Posterior cingulate gyrus (tissue), 11 donors: ENCODE measurements at places on chromosomes 4 and X.
A peak's percentile ranks its signal among the peaks of the same experiment; 100 is the strongest.

GRCh38 chr4:108432418-108432817 is 188.0 kb upstream of the RPL34 start:
- DNase-seq = no peak

GRCh38 chr4:144808034-144808433 is 162.1 kb downstream of the HHIP start:
- DNase-seq = no peak

DNA sequence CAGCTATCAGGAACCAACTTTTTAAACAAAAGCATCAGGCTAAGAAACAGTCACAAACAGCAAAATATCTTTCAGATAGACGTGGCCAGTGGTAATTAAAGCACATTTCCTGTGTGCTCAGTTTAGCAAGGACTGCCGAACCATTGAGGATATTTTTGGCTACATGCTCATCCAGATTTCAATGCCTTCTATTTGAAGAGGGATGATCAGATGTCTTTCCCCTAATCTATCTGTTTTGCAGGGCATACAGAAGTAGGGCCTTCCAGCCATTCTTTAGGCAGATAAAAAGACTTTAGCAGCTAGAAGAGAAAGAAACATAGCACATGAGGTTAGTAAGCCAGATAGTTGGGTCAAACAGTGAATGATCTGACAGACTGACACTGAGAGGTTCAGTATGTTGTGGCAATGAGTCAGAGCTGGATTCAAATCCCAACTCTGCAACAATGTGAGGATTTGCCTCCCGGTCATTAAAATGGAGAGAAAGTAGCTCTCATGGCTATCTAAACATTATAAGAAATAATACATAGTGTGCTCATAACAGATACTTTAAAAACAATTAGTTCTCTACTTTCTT is 100.0 kb upstream of the PRKG2 start:
- DNase-seq = no peak

GRCh38 chr4:77163641-77164040 is 6.6 kb downstream of the CCNG2 start:
- no peak for DNase-seq

GRCh38 chrX:16251782-16252181 is 84.5 kb downstream of the MAGEB17 start:
- no peak for DNase-seq

DNA sequence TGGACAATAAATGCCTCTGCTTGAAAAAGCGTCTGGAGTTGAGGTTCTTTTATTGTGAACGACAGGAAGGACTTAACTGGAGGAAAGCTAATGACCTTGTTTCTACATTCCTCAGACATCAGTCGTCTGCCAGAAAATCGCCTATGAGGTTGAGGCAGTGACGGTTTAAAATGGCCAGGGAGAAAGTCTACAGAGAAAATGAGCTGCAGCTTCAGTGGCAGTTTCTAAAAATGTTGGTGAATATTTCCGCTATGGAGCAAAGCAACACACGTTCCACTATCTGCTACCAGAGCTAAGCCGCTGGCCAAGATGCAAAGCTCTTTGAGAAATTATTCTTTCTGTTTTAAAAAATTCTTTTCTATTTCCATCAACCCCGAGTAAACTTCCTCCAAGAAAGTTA is 116.9 kb upstream of the GALNT7 start:
- no peak for DNase-seq

DNA sequence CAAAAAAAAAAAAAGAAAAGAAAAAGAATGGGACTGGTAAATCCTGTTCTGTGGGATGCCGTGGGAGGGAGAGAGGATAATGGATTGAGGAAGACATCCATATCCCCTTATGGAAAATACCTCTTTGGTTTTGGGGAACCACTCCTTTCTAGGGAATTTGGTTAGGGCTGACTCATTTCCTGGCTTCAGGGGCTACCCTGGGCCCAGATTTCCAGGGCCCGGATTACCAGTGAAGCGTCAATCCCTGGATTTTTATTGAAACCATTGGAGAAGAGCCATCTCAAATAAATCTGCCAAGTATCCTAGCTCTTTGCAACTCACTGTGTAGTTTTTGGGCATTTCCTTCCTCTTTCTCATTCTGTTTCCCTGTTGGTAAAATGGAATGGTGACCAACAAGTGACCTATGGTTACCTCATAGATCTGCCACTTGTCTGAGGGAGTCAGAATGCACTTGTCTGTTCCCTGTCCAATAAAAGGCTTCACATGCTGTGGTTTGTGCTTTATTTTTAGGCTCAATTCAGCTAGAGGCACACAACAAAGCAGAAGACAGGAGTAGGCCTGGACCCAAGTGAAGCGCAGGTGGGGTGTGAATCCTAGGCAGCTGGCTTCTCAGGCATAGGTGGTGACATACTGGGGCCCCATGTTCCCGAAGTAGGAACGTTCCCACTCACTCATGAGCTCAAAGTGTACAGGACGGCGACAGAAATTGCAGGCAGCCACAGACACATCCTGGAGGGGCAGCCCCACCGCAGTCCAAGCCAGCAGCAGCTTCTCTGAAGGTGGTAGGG is 8.6 kb downstream of the APEX2 start:
- DNase-seq = peak; percentile 2

DNA sequence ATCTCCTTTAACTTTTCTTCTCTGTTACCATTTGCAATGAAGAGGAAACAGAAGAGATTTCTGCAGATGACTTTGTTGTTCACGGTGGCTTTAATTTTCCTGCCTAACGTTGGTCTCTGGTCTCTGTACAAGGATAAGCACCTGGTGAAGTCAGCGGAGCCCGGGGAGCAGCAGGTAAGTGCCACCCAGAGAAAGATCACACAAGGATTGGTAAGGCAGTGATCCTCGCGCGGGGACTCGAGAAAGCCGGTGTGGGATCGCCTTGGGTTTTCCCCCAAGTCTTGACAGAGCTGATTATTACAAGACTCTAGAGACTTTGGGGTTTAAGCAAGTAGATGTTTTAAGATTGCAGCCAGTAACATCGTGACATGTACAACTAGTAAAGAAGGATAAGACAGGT is 1.3 kb downstream of the GALNTL6 start:
- no peak for DNase-seq

DNA sequence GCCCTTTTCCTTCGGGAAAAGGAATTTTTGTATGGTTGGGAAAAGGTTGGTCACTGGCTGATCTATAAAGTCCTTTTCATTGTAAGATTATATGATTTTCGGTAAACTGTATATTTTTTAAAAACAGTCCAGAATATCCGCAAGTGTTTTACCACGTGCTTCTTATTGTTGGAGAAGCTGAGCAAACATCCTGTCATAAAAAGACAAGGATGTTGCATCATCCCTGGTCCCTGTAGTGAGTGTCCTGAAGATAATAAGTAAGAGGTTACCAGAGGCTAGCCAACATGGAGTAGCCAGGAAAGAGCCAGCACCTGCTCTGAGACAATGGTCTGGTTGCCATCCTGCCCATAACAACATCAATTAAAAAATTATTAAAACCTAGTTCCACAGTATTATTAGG is 5.1 kb downstream of the CXCL9 start:
- no peak for DNase-seq
